Articular chondrocyte of knee joint (primary cell): ENCODE measurements at places on chromosomes 13 and 19. TPM values are rescaled to one million over a fixed set of nuclear protein-coding genes. Genes with fewer than 3 reads are reported as not detected.

The PODNL1 gene
- 7.6 and 8.6 TPM in 2 replicates for total RNA-seq

The GPR12 gene
- not detected in 2 replicates for total RNA-seq

The GPC5 gene
- total RNA-seq: not detected in 2 replicates

The ZNF534 gene
- 0.11 and 0.13 TPM in 2 replicates for total RNA-seq

The OR7G1 gene
- total RNA-seq: not detected in 2 replicates

The RNF225 gene
- total RNA-seq: 0.13 TPM in 1 of 2 replicates, not detected in the other

The ZNF850 gene
- total RNA-seq: 1.6 and 3.8 TPM in 2 replicates

The ARGLU1 gene
- 36.1 and 46.5 TPM in 2 replicates for total RNA-seq

The SMIM7 gene
- 61.8 and 76.0 TPM in 2 replicates for total RNA-seq

The NAT14 gene
- 3.8 and 5.6 TPM in 2 replicates for total RNA-seq

The LGALS14 gene
- not detected in 2 replicates for total RNA-seq

The KCNN4 gene
- 3.9 and 6.1 TPM in 2 replicates for total RNA-seq

The PSG1 gene
- 0.39 TPM in 1 of 2 replicates, not detected in the other for total RNA-seq

The KATNAL1 gene
- total RNA-seq: 30.8 and 50.4 TPM in 2 replicates

The ICAM4 gene
- total RNA-seq: 0.13 and 0.32 TPM in 2 replicates

The FXYD7 gene
- not detected in 2 replicates for total RNA-seq

The ZNF556 gene
- not detected in 2 replicates for total RNA-seq

The RUBCNL gene
- total RNA-seq: 11.1 and 17.6 TPM in 2 replicates

The CLC gene
- not detected in 2 replicates for total RNA-seq

The LIN37 gene
- 10.1 and 12.2 TPM in 2 replicates for total RNA-seq

The ZNF682 gene
- total RNA-seq: 2.0 and 5.0 TPM in 2 replicates
